ENCODE measurements at places on chromosomes 7 and 10. TPM values are rescaled to one million over a fixed set of nuclear protein-coding genes. Genes with fewer than 3 reads are reported as not detected.
A peak's percentile ranks its signal among the peaks of the same experiment; 100 is the strongest.

DNA sequence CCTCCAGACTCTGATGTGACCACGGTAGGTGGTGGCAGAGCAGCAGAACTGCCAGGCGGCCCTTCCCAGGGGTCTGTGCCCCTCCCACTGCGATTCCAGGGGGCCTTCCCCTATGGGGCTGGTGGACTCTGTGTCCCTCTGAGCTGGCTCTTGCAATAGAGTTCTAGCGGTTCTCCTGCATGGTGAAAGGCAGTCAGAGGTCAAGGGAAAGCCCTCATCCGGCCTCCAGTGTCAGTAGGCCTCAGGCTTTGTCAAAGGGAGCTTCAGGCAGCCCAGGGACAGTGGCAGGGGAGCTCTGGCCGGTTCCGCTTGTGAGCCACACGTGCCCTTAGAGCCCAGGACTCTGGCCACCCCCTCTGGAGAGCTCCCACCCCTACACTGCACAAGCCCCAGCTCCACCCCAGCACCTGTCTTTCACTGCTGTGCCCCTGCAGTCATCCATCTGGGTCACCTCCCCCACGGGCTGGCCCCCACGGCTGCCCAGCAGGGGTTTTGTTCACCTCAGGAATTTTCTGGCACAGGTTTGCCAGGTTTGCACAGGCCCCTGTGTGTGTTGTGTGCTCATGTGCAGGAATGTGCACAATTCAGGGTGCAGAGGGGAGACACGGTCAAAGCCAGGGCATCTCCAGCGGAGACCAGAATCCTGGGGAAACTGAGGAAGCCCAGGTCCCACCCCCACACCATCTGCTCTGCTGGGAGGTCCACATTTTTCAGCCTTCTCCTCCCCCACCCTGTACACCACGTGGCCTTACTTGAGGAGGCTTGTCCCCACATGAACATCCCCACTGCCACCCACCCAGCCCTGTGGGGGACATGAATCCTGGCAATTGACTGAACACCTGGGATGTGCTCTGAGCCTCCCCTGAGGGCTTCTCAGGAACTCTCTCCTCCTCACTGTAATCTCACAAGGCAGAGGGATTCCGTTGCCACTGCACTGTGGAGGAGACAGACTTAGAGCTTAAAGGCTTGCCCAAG lies 23.8 kb downstream of the C10orf105 start:
- H3K4me1 ChIP-seq, result peaks cover 62% of the 10 kb centered on the region
- no peak overlapping the region for H3K4me3 ChIP-seq
- H3K27me3 ChIP-seq, result no peaks in the 10 kb centered on the region

GRCh38 chr10:1003884-1004670 lies 15.8 kb downstream of the GTPBP4 start:
- H3K4me3 ChIP-seq, result no peak overlapping the region
- DNase-seq, result no peak

- no peak for DNase-seq
- H3K4me1 ChIP-seq, result no peaks in the 10 kb centered on the region
- H3K27me3 ChIP-seq, result no peaks in the 10 kb centered on the region
- H3K4me3 ChIP-seq, result no peak overlapping the region
Measured at GRCh38 chr7:69190763-69191162, 407.5 kb upstream of the AUTS2 start.

GRCh38 chr10:101783736-101784118 lies 481 bp upstream of the NPM3 start:
- H3K27me3 ChIP-seq, result peaks cover 4% of the 10 kb centered on the region
- peak overlapping the region; percentile 100 for H3K4me3 ChIP-seq
- H3K27ac ChIP-seq, result peak overlapping the region; percentile 98
- peaks cover 31% of the 10 kb centered on the region for H3K36me3 ChIP-seq
- peaks cover 56% of the 10 kb centered on the region for H3K4me1 ChIP-seq

DNA sequence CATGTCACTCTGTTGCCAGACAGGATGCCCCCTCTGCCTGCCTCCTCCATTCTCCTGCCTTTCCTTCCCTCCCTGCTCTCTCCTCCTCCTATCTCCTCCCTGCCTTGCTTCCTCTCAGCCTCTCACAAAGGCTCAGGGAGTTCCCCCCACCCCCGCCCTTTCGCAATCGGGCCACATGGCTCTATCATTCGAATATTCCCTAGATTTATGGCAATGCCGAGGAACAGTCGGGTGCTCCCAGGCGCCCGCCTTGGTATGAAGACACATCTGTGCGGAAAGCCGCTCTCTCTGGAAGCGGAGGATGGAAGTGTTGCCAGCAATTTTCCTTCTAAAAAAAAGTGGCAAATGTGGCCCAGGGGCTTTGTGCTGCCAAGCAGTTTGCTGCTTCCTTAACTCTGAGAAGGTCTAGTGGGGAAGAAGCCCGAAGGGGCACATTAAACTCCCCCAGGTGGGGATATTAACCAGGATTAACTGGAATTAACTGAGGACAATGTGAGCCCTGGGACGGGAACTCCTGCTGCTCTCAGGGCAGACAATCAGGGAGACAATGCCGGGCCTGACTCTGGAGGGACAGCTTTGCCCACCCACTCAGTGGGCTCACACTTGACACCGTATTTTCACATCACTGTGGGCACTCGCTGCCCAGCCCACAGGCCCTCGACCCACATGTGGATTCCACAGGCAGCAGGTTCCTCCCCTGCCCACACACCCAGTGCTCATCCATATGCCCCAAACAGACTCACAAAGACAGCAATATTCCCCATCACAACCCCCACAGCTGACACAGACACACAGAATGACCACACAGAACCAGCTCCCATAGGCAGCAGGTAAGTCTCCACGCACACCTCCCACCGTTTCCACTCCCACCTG lies 88.4 kb upstream of the SMNDC1 start:
- H3K36me3 ChIP-seq, result no peaks in the 10 kb centered on the region
- no peaks in the 10 kb centered on the region for H3K27me3 ChIP-seq
- DNase-seq, result no peak
- H3K4me1 ChIP-seq, result peaks cover 24% of the 10 kb centered on the region
- no peak overlapping the region for H3K4me3 ChIP-seq

DNA sequence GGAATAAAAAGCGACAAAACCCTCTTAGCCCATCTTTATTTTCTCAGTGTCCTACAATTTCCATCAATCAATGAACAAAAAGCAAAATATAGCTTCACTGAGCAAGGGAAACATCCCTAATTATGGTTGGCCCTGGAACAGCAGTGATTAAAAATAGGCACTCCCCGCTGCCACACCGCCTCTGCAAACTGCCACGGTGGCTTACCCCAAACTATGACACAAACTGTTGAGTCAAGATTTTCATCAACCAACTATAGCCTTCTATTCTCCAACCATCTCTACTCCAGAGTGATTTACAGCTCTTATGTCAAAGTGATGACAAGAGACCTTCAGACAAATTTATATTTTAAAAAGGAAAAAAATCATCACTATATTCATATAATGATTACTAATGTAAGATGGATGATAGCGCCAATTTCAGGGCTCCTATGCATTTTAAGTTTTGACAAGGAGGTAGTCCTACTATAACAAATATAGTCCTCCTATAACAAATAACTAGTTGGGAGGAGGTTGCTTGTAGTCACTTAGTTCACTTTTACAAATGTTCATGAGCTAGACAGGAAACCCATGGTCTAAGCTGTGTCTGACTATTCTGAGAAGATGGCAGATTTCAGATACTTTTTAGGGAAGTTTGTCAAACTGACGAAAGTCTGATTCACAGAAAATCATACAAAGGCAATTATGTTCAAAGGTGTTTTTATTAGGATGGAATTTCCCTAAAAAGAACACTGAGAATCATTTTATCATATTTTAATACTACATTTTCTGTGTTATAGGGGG lies 26.3 kb downstream of the DENND11 start:
- peaks cover 38% of the 10 kb centered on the region for H3K36me3 ChIP-seq
- H3K4me3 ChIP-seq, result no peak overlapping the region
- DNase-seq, result no peak
- no peaks in the 10 kb centered on the region for H3K27me3 ChIP-seq
- peak overlapping the region; percentile 41 for H3K27ac ChIP-seq

GRCh38 chr7:128003167-128003566 lies 28.1 kb downstream of the LRRC4 start:
- H3K36me3 ChIP-seq, result peaks cover 7% of the 10 kb centered on the region
- H3K27ac ChIP-seq, result no peak overlapping the region
- no peaks in the 10 kb centered on the region for H3K27me3 ChIP-seq
- H3K4me3 ChIP-seq, result no peak overlapping the region
- DNase-seq, result no peak
- peaks cover 16% of the 10 kb centered on the region for H3K4me1 ChIP-seq

DNA sequence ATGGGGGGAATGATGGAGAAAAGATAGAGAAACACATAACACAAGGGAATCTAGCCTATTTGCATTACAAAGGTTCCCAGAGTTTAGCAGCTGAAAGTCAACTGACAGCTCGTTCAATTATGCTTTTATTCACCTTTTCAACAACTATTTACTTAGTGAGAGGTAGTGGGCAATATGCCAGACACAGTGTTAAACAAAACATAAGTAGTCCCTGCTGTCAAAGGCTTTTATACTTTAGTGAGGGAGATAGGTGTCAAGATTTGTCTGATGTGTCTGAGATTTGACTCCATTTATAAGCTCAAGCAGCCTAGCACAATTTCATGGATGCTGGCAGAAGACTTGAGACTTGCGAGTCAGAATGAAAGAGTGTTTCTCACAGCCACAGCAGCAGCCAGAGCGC lies 549.0 kb upstream of the VSTM2A start:
- no peaks in the 10 kb centered on the region for H3K4me1 ChIP-seq
- H3K36me3 ChIP-seq, result no peaks in the 10 kb centered on the region
- H3K4me3 ChIP-seq, result no peak overlapping the region
- no peak for DNase-seq

DNA sequence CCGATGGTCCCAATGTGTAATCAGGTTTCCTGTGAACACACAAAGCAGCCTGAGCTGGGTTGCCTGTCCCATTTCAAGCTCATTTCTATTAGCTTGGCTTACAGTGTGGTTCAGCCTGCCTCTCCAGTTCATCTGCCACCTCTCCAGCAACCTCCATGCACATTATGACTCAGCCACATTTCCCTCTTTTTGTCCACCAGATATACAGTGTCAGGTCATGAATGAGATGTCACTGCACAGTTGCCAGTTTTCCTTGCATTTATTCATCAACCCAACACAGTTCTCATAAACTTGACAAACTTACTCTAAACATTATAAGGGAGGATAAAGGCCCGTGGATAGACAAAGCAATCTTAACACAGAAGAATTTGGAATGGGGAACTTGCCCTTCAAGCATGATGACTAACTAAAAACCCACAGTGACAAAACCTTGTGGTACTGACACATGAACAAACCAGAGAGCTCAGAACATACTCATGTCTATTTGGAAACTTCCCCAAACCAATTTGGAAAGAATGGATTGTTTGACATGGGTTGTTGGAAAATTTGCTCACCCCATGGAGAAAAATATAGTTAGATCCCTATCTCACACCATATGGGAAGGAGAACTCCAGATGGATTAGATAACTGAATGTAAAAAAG lies 2.5 kb upstream of the CFAP58 start:
- H3K27me3 ChIP-seq, result peaks cover 3% of the 10 kb centered on the region
- no peak for DNase-seq
- no peaks in the 10 kb centered on the region for H3K36me3 ChIP-seq
- H3K4me1 ChIP-seq, result peaks cover 6% of the 10 kb centered on the region
- H3K4me3 ChIP-seq, result peak overlapping the region; percentile 49

The ADRA2A gene
- total RNA-seq, result not detected

The FEZF1 gene
- total RNA-seq, result not detected

The ARHGEF5 gene
- 10.0 TPM for total RNA-seq

The SPAM1 gene
- total RNA-seq, result not detected
